ENCODE measurements at places on chromosomes 5 and 9. TPM values are rescaled to one million over a fixed set of nuclear protein-coding genes. Genes with fewer than 3 reads are reported as not detected.

DPH7 gene
- 39.9 TPM for total RNA-seq

CCDC192 gene
- total RNA-seq, result not detected

ADAMTS19 gene
- total RNA-seq, result not detected

SPINK7 gene
- not detected for total RNA-seq

MYOZ3 gene
- not detected for total RNA-seq

AFF4 gene
- total RNA-seq, result 32.6 TPM

PCDHGA2 gene
- not detected for total RNA-seq

STK10 gene
- 327 TPM for total RNA-seq

TNPO1 gene
- total RNA-seq, result 87.8 TPM

WWC1 gene
- total RNA-seq, result not detected

DNA sequence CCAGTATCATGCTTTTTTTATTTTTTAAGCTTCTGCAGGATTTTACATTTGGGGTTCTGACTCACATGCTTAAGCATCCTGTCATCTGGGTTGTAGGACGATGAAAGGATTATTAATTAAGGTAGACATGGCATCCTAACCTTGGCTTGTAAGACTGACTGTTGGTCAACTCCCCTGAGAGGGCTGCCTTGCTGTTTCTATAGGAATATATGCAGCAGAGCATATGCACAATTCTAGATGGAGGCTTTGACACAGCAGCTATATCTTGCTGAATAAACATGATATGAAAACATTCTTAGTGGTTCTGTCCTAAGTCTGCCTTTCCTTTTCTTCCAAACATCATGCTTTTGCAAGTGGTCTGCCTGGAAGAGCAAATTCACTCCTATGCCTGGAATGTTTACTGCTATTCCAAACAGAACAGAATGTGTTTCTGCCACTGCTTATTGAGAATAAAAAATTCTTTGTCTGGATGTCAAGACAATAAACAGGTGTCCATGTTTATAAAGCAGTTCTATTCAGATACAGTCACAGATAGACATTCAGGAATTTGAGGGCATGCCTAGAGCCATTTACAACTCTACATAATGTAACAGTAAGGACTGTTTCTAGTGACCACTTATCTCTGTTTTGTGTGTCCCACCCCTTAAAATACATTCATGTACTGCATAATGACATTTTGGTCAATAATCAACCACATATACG, 166.2 kb upstream of the PPP2R2B start:
- DNase-seq, result no peak

GRCh38 chr5:176818391-176819098, 8.2 kb downstream of the UNC5A start:
- DNase-seq, result peak; percentile 86

DNA sequence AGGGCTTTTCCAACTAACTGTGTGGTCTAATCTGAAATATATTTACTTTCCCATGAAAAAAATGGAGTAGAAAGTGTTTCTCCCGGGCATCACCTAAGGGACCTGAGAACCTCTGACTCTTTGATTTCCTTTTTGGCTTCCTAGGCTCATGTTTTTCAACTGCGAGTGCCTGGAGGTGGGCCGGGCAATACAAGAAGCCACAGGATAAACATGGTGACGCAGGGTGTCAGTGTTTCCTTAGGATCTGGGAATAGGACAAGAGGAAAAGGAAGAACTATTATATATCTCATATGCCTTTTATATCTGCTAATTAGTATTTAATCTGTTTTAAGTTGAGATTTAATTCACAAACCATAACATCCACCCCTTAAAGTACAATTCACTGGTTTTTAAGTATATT, 11.4 kb upstream of the LECT2 start:
- no peak for DNase-seq

DNA sequence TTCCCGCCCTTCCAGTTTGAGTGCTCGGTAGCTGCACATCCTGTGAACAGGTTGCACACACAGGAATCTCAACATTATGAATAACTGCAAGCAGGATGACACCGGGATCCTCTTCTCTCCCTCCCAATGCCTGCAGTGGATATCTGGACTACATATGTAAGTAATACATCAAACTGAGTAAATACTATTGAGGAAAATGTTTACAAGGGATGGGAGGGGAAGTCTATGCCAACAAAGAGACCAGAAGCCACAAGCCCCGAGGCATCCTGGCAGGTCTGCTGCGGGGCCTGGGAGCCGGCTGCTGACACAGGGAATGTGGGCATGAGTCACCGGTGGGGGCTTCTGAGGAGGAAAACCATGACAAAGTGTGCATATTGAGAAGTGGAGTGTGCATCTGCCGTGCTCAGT, 8.6 kb upstream of the ANKRD33B start:
- DNase-seq, result no peak

- no peak for DNase-seq
These were observed 29.3 kb downstream of the TRIM32 start for GRCh38 chr9:116716438-116716837.

DNA sequence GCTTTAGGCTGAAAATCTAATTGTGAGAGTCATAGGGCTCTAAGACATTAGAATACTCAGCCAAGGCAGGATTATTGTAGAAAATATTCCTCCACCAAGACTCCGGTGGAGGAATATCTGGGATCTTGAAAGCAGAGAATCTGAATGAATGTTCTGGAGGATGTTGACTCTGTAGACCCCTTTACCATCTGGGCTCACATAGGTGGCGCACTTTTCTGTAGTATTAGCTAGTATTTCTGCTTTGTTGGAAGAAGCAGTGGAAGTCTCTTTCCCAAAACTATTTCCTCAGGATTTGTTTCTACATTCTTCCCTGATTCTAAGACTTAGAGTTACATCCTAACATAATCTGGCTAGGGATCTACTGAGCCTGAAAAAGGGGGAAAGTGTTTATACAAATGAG, 752.4 kb upstream of the SEMA6A start:
- no peak for DNase-seq

DNA sequence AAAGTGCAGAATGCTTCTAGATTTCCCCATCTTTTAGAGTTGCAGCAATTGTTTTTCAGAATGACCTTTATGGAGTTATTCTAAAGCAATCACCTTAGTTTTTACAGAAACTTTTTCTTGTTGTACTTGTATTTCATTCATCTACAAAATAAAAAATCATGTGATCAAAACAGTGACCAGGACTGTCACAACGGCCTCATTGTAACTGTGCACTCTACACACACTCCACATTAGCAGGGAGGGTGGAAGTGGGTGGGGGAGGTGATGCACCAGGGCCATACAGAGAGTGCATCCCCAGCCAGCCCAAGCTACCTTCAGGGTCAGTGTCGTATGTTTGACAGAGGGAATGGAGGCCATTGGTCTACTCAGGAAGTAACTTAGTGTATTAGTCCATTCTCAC, 26.9 kb downstream of the EGFLAM start:
- DNase-seq, result no peak

GRCh38 chr5:150492621-150493020, 15.3 kb upstream of the NDST1 start:
- no peak for DNase-seq

- DNase-seq, result no peak
These were observed 71.6 kb upstream of the GALNT10 start for GRCh38 chr5:154118893-154119336.

GRCh38 chr9:92349771-92350739, 24.3 kb downstream of the CENPP start:
- no peak for DNase-seq

DNA sequence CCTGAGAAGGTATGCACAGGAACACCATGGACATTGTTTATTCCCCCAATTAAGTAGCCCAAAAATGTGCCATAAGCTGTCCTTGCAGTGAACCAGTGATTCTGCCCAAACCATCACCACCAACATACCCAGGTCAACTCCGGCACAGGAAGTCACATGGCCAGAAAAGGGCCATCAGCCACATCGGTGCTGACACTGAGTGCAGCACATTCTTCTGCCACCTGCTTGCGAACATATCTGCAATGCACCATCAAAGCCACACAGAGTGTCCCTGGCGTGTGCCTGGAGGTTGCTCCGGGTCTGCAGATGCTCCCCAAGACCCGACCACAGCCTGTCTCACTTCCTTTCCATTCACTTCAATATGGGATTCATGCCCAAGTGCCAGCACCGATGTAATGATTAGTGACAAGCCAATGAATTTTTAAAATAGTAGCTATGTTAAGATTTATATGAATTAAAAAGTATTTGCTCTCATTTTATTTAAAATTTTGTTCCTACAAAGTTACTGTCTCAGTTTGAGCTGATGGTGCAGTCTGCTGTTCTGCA, 37.6 kb downstream of the SYK start:
- peak; percentile 30 for DNase-seq

GRCh38 chr5:174736331-174736721, 11.9 kb downstream of the MSX2 start:
- DNase-seq, result no peak

DNA sequence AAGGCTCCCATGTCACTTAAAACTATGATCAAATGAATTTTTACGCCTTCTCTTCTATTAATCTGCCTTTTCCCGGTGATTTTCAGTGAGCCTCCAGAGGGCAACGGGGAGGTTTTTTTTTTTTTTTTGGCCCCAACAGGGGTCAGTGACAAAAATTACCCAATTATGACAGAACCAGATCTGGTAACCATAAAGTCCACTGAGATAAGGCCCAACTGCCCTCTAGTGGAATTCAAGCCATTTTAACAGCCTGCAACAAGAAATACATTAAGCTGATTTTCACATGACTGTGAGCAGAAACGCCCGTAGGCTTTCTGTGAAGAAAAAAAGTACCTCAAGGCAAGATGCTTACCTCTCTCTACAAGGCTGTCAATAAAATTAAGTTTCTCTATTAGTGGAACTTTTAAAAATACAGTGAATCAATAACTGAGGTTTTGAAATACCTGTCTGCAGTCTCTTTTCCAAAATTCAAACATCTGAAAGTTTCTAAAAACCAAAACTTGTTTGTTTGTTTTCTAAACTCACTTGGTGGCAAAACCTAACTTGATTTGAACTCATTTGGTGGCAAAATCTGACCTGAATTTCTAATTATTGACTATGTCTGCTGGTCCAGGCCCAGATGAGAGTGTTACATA, 49.7 kb upstream of the FST start:
- DNase-seq, result no peak

DNA sequence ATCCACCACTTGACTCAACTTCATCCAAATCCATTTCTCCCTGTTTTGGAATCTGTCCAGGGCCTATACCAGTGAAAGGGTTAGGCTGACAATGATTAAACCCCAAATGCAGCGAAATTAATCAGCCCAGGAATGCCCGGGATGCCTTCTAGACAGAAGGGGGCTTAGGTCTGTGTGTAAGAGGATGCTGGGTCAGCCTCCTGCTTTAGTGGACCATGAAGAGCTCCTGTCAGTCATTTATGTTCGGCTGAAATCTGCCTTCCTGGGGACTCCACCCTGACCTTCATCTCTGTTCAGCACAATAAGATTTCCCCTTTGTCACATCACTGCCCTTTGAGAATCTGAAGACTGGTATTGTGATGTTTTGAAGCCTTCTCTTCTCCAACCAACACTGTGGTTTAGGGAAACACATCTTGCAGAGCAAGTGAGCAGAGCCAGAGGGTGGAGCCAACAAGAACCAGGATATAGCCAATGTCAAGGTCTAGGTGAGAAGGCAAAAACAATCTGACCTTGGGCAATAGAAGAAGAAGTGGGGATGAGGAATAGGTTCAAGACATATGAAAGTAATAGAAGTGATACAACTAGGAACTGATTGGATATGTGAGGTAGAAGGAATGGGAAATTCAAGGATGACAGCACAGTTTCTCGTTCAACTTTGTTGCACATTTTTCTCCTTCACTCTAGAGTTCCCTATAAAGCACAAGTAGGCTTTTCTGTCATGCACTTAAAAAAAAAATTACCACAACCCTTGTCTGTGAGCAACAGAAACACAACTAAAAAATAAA, 234.4 kb downstream of the ARHGAP26 start:
- no peak for DNase-seq

Data from activated CD8-positive, alpha-beta memory T cell treated with anti-CD3 and anti-CD28 coated beads, Interleukin-2, amount 10 ng/mL, durations not matched to agents 7 days and 5 days (primary cell).